ENCODE measurements at places on chromosomes 4 and X.

GRCh38 chrX:110435196-110435595 lies 76.5 kb downstream of the RTL9 start:
- no peak for DNase-seq

DNA sequence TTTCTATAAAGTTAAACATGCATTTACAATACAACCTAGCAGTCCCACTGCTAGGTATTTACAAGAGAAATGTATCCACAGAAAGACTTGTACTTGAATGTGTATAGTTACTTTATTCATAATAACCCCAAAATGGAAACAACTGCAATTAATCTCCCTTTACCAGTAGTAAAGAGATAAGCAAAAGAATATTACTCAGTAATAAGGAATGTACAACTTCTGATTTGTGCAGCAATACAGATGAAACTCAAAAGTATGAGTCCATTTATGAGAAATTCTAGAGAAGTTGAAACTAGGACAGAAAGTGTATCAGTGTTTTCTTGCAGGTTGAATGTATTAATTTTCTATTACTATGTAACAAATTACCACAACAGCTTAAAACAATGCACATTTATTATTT lies 15.2 kb downstream of the USP53 start:
- DNase-seq, result no peak

DNA sequence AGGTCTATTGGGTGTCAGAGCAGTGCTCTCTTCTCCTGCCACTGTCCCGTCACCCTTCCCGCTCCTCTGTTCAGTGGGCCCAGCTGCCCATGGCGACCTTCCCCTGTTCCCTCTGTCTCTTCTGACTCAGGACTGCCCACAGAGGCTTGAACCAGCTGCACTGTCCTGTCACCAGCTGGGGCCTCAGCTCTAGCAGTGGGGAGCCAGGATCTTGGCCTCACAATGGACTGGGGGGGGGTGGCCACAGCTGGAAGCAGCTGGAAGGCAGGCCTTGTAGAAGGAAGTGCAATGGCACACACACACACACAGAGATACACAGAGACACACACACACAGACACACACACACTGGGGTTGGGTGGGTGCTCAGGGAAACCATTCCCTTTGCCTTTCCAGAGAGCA lies 114.0 kb upstream of the PJA1 start:
- DNase-seq, result no peak

DNA sequence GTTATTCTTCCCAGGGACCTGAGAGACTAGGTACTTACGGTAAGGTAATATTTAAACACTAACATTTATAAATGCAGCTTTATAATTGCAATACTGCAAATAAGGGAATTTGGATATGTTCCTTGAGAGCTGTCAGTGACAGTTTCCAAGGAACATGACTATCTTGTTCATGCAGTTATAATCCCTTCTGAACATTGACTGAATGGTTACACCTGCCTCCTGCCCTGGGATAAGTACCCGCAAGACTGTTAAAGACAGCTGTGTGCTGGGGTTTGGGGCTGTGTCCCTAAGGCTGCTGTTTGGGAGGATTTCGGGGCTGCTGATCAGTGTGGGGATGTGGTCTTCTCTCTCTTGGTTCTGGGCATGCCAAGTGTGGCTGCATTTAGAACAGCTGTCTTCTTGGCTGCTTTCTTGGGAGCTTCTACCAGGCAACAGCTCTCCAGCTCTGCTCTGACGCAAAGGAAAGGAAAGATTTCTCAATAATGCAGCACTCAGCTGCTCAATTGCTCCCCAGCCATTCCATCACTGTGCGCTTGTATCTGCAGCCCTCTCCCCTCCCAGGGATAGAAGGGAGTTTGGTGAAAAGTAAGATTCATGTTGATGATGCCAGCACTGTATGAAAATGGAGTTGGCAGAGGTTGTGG lies 298.8 kb upstream of the TAPT1 start:
- DNase-seq, result no peak

- no peak for DNase-seq
These were observed 144.8 kb upstream of the GALNTL6 start for GRCh38 chr4:171668403-171668802.

DNA sequence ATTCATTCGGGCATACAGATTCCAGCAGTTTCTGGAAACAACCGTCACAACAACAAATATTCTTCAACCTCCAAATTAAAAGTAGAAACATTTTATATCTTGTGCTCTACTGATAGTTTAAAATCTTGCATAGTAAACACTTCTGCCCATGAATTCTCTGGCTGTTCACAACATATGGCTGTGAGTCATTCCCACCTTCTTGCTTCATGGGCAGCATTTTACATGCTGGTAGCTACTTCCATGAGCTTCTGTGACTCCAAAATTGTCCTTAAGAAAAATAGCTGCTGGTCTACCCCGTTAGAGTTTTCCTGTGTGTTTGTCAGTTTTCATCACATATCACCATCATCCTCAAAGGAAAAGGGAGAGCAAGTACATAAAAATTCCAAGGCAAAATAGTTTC lies 22.7 kb downstream of the PNPLA4 start:
- DNase-seq, result no peak

DNA sequence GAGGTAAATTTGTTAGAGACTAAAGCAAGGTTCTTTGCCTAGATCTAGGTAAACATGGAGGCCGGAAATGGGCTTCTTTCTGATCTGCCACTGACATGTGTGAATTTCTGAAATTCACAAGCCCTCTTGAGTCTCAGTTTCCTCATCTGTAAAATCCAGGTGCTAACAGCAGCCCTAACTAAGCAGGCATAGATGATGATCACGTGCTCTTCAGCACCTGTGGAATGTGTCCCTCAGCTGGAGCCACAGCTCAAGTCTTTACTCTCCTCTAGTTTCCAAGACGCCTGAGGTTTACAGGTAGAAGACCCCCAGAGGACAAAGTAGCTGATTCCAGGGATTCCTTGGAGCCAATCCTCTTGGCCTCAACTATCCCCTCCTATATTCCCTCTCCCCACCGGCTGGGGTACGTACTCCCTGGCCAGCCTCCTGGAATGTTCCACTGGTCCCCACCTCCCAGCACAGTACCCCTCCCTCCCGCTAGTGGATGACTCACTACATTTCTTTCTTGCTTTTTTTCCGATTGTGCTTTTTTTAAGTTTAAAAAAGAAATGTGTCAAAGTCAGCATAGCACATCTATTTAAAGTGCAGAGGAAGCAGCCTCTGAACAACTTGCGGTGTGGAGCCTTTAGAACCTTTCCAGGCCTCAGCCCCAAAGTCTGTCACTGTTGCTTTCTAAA lies 98.4 kb downstream of the PHKA2 start:
- DNase-seq, result no peak

DNA sequence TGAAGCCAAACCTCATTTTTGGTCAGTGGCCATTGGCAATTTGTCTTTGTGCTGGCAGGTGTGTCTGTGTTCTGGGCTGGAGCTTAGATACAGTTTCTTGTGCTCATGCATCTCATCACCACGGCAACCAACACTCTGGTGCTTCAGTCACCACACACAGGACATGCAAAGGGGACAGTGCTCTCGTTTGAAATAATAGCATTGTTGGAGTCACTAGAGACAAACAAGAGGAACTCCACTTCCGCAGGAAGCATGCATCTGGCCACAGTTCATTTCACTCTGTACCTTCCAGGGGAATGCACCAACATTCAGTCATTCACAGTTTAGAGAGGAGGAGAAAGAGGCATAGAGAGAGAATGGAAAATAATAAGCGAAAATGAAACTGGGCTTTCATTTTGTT lies 267.4 kb downstream of the ANK2 start:
- no peak for DNase-seq

DNA sequence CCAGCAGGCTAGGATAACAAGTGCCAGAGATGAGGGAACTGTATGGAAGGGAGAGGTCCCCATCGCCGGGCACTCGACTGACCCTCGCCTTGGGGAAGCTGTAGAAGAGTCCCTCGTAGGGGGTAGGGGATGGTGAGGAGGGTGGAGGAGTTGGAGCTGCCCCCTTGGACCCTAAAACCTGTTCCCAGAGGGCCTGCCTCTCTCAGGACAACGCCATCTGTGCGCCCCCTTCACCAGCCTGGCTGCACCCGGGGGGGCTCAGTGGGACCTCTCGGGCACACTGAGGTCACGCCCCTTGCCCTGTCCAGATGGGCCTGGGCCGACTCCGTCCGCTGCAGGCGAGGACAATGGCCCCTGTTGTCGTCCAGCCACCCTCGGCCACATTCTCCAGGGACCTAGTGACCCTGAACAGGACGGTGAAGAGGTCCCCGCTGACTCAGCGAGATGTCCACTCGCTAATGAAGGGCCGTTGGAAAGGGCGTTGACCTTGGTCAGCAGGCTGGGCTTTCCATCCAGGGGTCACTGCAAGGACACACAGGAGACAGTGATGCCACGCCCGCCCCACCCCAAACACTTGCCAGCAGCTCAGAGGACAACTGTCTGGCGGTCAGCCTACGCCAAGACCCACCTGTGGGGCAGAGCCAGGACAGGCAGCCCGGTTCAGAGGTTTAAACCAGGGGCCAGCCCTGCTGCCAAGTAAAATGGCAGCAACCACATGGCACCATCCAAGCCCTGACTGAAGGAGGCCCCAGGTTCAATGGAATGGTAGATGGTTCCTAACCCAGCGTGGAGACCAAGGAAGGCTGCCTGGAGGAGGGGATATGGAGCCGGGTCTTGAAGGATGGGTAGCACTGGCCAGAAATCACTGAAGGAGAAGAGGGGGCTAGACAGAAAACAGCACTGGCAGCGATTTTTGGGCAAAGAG lies 51.2 kb downstream of the HMX1 start:
- DNase-seq, result no peak

DNA sequence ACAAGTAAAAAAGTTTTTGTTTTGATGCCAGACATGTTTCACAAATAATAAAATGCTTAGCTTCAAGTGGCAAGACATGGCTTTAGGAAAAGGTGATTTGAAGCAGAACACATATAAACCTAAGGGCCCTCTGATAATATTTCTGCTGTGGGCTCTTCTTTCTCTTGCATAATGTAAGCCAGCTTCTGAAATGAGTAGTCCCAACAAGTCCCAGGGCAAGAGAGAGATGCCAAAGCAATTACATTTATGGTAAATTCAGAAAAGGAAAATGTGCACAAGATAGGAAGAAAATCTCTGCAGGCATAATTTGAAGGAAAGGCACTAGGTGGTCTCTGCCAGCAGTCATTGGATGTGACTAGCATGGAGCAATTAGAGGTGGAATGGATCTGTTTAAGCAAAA lies 170.8 kb upstream of the GALNT7 start:
- no peak for DNase-seq

DNA sequence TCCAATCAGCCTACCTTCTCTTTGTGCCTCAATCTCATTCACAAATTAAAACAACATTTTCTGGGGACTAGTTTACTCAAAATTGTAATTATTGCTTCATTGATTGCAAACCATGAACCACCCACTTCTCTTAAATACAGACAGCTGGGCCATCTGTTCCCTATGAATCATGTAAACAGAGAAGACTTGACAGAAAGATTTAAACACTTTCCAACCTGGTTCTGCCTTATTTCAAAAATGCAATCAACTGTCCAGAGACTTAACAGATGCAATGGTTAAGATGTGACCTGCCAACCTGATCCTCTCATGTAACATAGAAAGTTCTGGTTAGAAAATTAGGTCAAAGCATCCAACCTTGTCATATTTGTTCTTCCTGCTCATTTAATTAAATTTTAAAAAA lies 20.8 kb upstream of the SERTM2 start:
- no peak for DNase-seq

- DNase-seq, result no peak
These were observed 50.3 kb downstream of the HMX1 start for GRCh38 chr4:8821151-8821950.

DNA sequence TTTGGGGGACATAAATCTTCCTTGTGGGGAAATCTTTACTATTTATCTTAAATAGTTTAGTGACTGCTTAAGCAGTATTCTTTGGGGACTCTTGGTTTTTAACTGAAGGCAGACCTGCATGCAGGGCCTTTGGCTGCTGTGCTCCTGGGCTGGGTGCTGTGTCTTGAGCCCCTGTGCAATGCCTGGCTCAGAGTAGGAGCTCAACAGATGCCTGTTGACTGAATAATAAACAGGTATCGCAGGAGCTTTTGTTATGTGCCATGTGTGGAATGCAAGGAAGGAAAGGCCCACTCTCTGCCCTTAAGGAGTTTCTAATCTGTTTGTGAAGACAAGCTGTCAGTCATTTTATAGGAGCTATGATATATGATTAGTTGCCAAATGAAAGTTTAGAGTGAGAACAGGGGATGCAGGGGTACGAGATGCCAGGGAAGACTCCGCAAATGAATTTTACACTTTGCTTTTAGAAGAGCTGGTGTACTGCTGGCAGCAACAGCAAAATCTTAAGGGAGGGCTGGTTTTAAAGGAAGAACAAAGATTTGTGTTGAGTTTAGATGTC lies 6.7 kb downstream of the GAB1 start:
- no peak for DNase-seq

DNA sequence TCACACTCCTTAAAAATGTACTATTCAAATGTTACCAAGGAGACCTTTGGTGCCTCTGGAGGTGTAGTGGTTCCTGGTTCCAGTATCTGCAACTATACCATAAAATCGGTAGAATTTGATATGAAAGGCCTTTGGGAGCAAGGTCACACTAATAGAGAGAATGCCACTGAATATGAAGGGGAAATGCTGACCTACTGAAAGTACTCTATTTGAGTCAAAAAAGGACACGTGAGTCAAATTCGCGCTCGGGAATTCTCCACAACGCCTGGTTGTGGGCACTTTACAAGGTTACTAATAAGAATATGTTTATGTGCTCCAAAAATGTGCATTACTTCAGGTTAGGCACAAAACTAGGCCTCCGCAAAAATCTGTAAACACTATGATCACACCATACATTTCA lies 39.5 kb upstream of the RELL1 start:
- DNase-seq, result no peak

- DNase-seq, result peak; percentile 61
These were observed 5.6 kb upstream of the KANTR start for GRCh38 chrX:53088136-53088974.

DNA sequence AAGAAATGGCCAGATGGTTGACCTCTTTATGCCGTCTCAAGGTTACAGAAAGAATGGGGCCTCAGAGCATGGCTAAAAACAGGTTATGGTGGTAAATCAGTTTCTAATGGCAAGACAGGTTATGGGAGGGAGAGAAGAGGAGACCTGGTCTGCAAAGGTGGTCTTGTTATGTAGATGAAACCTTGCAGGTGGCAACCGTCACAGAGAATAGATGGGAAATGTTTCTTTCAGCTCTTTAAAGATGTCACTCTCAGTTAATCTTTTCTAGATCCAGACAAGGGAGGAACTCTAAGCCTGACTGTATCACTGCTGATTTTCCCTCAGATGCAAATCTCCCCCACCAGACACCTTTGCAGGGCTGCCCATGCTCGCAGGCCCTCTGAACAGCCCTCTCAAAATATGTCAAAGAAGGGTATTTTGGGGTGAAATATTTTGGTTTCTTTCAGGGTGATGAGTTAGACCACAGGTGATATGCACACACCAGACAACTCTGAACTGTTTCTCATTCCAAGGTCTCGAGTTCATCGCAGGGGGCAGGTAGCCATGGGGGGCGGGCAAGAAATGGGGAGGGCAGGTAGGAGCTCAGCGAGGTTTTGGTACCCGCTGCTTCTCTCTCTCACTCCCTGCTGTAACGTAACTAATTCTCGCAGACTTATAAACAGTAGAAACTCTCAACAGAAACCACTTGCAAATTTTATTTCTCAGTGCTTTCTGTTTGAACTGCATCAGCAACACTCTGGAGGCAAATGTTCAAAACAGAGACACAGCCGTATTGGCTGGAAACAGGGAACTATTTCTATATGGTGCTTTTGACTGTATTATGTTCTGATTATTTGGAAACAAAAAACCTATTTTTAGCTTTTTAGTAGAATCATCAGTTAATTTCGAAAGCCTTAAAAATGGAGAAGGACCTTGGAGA lies 32.4 kb downstream of the CASP3 start:
- no peak for DNase-seq

- DNase-seq, result no peak
These were observed 65.2 kb upstream of the SLC7A11 start for GRCh38 chr4:138307319-138307718.

GRCh38 chrX:49071877-49072711 lies 1.7 kb downstream of the PRAF2 start:
- DNase-seq, result no peak
